PC-3 (cell line): ENCODE measurements at places on chromosomes 16 and 17. TPM values are rescaled to one million over a fixed set of nuclear protein-coding genes. Genes with fewer than 3 reads are reported as not detected.

The TP53TG3E gene
- not detected in 2 replicates for total RNA-seq

The AATK gene
- total RNA-seq, result 1.1 and 1.7 TPM in 2 replicates

The SOX8 gene
- total RNA-seq, result 0.47 and 0.92 TPM in 2 replicates

The CMTM2 gene
- not detected in 2 replicates for total RNA-seq

The CD7 gene
- total RNA-seq, result 0.15 and 0.98 TPM in 2 replicates

The NCOR1 gene
- 127 and 204 TPM in 2 replicates for total RNA-seq

The GPR139 gene
- total RNA-seq, result not detected in 2 replicates

The KRT28 gene
- total RNA-seq, result not detected in 2 replicates

The NDUFAF8 gene
- 125 and 160 TPM in 2 replicates for total RNA-seq

The KCNAB3 gene
- total RNA-seq, result 0.26 and 0.75 TPM in 2 replicates

The KRTAP3-1 gene
- total RNA-seq, result 1.6 TPM in 1 of 2 replicates, not detected in the other

The HOXB7 gene
- not detected in 2 replicates for total RNA-seq
